ENCODE measurements at places on chromosomes 2 and 18.
A peak's percentile ranks its signal among the peaks of the same experiment; 100 is the strongest.

GRCh38 chr2:1628893-1629292, 115.4 kb downstream of the PXDN start:
- no peak for DNase-seq

DNA sequence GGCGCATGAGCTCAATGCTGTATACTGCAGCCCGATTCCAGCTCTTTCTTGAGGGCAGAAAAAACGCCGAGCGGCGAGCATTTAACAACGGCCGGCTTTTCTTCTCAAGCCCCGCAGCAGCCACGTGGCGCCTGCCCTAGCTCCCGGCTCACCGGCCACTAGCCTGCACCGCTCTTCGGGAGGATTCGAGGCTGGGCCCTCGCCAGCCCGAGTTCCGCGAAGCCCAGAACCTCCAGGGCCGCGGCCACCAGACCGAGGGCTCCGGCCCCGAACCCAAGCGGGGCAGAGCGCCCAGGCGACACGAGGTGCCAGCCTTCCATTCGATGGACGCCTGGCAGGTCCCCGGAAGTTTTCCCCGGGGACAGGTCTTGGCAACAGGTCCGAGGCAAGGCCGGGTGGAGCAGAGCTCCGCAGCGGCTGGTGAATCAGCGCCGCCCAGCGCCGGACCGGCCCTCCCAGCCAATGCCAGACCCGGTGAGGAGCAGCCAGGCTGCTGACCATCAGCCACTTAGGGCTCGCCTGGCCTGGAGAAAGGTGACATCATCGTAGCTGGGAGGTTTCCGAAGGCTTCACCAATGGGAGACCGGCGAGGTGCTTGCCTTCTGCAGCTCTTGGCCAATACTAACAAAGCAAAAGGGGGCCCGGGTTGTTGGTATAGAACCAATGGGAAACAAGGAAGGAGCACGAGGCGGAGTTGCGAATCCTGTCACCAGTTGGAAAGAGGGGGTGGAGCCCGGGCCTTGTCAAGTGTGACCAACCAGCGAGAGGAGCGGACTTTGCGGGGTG, 552 bp upstream of the MXD1 start:
- peak; percentile 100 for DNase-seq

DNA sequence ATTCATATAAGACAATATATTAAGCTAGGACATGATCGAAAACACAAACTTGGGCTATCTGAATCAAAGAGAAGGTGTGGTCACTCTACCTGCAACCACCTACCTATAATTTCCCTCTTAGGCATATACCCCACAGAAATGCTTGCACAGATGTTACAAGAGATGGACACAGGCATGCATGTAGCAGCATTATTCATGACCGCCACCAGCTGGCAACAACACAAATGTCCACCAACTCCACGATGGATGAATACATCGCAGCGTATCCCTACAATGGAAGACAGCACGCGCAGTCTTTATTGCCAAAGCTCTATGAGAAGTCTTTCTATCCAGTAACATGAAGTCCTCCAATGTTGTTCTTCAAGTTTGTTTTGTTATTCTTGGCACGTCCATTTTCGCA, 90.8 kb downstream of the ARL4C start:
- no peak for DNase-seq

DNA sequence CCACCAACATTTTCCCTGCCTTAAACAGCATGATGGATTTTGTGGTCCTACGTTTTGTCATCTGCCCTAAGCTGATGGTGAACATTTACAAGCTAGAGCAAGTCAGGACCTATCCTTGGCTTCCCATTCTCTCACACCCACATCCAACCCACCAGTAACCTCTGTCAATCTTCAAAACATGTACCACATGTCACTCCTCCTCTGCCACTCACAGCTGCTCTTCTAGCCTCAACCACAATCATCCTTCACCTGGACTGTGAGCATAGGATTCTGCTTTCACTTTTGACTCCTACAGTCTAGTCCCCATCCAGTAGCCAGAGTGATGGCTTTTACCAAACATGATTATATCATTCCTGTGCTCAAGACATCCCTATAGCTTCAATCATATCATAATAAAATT, 279.8 kb upstream of the DLGAP1 start:
- DNase-seq, result no peak

DNA sequence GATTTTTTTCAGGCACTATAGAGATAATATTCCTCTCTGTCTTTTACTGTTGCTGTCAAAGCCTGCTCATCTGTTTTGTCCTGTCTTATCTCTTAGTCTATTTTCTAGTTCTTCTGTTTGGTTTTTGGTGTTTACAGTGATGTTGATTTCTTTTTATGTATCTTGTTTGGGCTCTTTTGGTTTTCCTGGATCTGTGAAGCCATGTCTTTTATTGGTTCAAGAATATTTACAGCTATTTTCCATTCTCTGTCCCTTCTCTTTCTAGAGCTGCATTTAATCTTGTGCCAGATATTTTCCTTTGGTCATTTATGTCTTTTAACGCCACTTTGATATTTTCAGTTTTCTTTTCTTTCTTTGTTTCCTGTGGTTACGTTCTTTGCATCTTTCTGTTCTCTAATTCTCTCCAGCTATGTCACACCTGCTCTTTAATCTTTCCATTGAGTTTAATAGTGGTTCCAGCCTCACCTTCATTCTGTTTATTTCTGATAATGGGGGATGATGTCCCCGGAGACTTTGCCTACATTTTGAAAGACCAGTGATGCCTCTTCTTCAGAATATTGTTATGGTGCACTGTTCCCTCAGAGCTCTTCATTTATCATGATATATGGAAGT, 32.0 kb downstream of the SMCHD1 start:
- no peak for DNase-seq

- DNase-seq, result no peak
These were observed 189.6 kb downstream of the MIB1 start for GRCh38 chr18:21930177-21930576.

DNA sequence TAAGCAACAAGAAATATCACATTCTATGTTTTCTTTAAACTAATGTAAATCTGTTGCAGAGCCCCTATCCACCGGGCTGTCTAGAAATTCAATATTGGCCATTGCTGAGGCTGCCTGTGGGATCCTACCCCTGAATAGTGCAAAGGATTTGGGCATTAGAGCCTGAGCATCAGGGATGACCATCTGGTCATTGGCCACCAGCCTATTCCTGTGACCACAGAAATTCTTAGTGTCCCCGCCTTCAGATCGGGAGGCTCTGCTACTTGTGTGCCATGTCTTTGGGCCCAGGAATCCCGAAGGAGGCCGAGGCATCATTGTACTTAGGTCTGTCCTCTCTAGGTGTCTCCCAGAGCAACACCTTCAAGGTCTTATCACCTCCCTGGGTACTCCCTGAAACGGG, 73.8 kb downstream of the HRH4 start:
- DNase-seq, result no peak

DNA sequence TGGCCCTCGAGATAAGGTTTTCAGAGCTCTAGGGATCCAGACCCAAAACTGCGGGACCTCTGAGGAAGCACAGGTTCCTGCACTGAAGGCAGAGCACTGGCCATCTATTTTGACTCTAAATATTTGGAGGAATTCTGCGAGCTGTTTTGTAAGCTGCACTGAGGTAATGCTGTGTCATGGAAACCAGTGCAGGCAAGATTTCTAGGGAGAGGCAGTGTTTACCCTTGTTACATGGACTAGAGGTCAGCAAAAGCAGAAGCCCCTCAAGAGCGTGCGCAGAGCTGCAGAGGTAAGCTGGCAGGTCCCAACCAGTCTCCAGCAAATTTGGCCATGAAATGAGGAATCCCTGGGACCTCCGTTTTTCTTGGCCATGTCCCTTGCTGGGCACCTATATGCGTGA, 137.3 kb downstream of the RNF152 start:
- DNase-seq, result no peak

DNA sequence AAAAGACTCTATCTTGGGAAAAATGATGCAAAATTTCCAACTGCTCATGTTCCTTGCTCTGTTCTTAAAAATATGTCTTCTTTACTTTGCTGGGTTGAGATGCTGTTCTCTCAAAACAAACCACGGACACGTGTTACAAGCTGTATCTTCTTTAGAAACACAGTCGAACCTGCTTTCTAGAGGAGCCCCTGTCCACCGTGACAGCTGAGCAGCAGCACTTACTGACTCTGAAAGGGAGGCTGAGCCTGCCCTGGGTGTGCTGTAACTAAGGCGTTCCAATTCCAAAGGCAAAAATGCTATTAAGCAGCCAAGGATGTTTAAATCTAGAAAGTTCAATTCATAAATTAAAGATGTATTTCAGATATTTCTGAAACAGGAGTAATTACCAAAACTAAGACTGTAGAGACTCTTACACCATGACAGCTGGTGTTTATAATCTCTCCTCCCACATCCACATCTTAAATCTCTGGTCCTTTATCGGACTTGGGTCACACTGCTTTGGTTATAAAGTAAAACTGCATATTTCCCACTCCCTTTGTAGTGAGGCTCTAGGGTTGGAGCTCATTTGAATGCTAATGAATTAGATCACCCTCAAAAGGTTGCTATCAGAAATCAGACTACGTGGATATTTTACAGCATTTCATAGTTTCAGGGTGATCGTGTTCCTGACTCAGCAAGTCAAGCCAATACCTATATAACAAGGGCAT, 281.2 kb upstream of the LYPD1 start:
- DNase-seq, result no peak

GRCh38 chr2:163990541-163990940, 254.7 kb upstream of the FIGN start:
- DNase-seq, result no peak

DNA sequence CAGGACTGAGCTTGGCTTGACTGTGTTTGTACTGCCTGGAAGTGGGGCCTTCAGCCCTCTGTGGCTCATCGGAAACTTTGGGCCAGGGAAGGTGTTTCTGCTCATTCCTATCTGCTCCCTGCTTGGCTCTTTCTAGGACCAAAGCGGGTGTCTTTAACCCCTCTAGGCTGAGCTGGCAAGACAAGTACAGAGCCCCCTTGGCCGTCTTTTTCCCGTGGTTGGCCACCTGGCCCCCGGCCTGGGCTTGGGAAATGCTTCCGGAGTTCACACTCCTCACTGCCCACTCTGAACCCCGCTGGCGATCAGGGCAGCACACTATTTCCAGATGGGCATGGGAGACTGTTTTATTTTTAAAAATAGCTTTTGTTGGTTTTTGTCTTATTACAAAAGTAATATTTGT, 243.0 kb downstream of the DYSF start:
- DNase-seq, result no peak

DNA sequence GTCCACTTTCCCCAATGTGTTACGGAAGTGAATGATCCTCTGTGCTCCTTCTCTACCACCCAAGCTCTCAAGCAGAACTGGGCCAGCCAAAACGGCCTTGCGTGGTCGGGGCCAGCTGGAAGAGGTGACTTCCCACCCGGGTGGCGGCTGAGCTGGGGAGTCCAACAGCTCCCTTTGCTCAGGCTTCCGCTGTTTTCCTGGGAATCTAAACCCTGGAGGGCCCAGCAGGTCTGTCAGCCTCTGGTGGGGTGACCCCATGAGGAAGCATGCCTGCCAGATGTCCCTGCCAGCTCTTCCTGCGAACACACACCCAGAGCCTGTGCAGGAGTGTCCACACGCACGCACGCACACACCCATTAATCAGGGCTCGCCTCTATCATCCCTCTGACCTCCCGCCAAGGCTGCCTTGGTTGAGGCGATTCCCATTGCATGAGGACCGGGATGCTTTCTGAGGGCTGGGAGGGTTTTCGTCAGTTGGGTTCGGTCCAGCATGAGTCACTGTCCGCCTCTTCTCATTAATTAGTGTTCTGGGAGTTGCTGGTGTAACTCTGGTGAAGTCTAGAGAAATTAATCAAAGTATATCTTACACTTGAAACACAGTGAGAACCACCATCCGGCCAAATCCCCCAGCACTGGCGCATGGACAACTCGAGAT, 90.6 kb downstream of the TWIST2 start:
- no peak for DNase-seq

- DNase-seq, result no peak
These were observed 117.6 kb upstream of the SPATS2L start for GRCh38 chr2:200188876-200189275.

GRCh38 chr2:84881581-84882413, 913 bp upstream of the TRABD2A start:
- DNase-seq, result peak; percentile 84

- DNase-seq, result no peak
These were observed 34.2 kb upstream of the NT5DC4 start for GRCh38 chr2:112686348-112687217.

- DNase-seq, result no peak
These were observed 12.7 kb upstream of the CDH2 start for GRCh38 chr18:28189400-28190239.

- no peak for DNase-seq
These were observed 415.2 kb upstream of the TNP1 start for GRCh38 chr2:217275091-217275490.

DNA sequence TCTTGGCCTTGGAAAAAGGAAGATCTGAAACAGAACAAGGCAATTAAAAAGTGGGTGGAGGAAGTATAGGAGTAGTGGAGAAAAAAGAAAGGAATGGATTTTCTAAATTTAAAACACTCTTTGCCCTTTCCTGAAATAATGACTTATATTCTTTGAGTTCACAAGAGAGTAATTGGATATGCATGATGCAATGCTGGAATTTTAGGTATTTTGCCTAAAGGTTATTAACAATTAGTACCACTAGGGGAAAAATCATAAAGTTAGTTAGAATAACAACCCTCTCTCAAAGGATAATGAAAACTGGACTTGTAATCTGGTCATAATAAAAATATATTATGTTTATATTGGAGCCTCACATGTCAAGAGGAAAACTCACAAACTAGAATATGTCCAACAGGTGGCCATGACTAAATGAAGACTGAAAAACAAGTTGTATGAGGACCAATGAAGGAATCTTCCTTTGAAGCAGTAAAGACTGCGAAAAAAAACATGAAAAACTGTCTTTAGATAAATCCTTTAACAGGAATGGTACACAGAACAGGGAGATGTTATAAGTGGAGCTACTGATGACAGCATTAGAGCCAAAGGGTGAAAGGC, 281.8 kb downstream of the NCKAP5 start:
- DNase-seq, result no peak

DNA sequence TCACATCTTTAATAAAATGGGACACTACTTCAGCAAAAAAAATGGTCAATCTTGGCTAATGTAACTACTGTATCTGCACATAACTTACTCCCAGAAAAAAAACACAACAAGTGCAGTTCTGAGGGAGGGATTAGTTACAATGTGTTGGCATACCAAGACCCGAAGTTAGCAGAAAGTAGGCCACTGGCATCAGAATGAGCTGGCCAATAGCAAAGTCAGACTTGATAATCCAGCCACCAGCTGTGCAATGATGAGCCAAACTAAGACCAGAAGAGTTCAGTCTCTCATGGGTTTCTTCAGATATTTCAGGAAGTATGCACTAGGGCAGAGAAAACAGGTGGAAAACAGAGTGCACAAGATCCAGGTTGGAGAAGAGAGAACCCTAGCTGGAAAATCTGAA, 65.3 kb downstream of the OLA1 start:
- no peak for DNase-seq

- DNase-seq, result no peak
These were observed 141.4 kb downstream of the CYP26B1 start for GRCh38 chr2:72006188-72006736.

GRCh38 chr2:230787101-230787500, 74.5 kb downstream of the CAB39 start:
- DNase-seq, result no peak

- no peak for DNase-seq
These were observed 51.6 kb upstream of the DSEL start for GRCh38 chr18:67568166-67568565.

Measured in stimulated activated CD4-positive, alpha-beta T cell treated with anti-CD3 and anti-CD28 coated beads, Interleukin-15, amount 100 ng/mL, for 48 hours (primary cell).